ENCODE measurements at places on chromosomes 7 and 10.

GRCh38 chr10:7315906-7316305 lies 94.9 kb downstream of the SFMBT2 start:
- no peak for DNase-seq

DNA sequence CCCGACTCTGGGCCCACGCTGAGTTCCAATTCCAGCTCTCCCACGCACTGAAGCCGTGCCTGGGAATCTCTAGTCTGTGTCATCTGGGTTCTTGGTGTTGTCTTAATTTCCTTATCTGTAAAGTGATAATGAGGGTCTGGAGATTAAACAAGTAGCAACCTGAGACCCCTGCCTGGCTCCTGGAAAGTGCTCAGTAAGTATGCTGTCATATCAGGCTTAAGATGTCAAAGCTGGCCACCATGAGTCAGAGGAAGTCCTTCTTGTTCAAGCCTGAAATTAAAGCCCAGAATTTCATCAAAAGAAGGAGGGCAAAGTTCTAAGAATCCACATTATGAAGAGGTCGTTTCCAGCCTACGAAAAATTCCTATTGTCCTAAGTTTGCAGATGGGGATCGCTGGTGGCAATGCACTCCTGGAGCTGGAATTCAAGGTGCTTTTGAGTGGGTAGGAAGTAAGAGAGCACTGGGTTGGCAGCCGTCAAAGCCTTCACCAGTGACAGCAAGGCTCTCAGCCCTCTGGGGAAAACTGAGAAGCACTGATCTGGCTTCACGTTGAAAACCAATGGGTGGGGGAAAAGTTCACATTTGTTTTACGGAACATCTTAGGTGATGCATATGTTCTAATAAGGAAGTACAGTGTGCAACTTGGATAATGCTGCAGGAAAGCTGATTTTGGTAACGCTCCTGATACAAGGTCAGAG lies 50.3 kb upstream of the NCAPG2 start:
- no peak for DNase-seq

DNA sequence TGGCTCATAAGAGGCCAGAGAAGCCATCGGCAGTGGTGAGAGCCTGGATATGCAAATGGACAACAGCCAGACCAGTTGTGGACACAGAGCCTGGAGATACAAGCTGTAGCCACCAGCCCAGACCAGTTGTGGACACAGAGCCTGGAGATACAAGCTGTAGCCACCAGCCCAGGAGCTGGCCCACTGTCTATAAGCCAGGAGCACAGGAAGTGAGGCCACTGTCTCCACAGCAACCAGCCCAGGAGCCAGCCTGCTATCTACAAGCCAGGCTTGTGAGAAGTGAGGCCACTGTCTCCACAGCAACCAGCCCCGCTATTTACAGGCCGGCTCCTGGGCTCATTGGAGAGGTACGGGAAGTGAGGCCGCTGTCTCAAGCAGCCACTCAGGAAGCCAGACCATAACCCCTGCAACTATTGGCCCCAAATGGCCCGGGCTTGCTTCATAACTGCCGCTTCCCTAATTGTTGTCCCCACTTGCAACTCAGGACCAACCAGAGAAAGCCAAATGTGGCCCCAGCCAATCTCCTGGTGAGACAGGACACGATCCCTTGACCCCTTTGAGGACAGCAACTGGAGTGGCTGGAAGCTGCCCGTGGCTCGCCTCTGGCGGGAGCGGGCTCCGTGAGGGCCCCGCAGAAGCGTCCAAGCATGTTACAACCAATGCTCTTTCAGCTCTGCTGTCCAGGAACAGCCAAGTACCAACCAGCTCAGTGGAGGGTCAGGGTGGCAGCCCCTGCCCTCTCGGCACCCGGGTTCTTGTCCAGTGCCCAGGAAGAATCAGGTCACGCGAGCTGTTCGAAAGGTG lies 44.1 kb upstream of the CNPY1 start:
- DNase-seq = peak; percentile 81

DNA sequence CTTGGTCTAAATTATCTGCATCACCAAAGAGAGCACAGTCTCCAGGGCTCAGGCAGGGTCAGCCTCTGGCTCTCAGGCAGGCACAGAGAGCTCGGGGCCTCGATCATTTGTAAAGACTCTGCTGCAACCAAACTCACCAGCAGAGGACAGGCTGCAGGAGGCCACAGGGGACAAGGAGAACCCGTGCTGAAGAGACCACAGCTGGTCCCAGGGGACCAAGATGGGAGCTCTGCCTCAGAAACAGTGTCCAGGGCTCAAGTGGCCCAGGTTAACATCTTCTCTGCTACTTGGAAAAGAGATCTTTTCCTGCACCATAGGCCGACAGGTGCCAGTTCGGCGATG lies 543.2 kb downstream of the PTPRN2 start:
- DNase-seq = no peak

GRCh38 chr7:79317728-79318127 lies 135.7 kb downstream of the MAGI2 start:
- no peak for DNase-seq

DNA sequence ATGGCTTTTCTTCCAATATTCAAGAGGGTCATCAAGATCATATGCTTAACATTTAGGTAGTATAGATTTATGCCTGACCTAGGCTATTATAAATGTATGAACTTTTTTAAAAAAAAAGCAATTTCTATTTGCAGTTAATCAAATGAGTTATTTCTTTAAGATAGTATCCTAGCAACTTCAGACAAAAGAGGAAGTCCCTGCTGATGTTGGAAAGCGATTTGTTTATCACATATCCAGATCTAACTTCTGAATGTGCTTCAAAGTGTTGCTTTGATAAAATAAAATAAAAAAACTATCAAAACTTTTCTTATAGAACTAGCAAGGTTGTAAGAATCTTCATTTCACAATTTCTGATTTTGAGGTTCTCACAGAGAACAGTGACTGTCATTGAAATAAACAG lies 401.9 kb upstream of the PHF14 start:
- DNase-seq = no peak

DNA sequence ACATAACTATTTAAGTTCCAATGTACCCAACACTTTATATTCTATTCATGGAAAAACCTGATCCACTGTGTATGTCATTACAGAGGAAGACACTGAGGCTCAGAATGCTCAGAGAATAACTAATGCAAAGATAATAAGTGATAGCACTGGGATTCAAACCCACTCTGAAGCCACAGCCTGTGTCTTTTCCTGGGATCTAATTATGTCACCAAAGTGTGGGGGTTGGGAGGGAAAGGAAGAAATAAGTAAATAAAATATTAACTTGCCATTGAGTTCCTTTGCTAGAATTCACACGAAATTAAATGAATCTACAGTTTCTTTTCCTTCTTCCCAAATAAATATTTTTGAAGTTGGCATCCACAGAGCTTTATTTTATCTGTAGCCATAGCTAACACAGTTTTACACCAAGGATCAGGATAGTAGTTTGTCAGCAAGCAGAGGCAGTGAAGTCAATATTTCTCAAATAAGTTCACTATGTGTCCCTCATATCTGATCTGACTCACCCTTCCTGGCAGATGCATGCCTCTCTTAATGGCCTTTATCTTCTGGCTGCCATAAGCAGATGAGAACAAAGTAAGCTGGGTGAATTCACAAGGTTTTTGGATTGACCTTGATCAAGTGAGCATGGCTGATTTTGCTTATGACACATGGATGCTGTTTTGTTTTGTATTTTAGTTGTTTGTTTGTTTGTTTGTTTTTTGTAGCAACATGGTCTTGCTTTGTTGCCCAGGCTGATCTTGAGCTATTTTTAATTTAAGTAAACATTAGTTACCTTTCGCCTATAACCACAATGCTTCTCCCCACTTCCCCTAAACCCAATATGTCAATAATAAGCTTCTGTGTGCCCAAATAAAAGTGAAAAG lies 6.3 kb downstream of the RAPGEF5 start:
- DNase-seq = no peak

GRCh38 chr7:125358551-125359167 lies 429.0 kb upstream of the POT1 start:
- DNase-seq = no peak

- peak; percentile 19 for DNase-seq
These were observed 32.4 kb downstream of the CTBP2 start for GRCh38 chr10:125127986-125128385.

DNA sequence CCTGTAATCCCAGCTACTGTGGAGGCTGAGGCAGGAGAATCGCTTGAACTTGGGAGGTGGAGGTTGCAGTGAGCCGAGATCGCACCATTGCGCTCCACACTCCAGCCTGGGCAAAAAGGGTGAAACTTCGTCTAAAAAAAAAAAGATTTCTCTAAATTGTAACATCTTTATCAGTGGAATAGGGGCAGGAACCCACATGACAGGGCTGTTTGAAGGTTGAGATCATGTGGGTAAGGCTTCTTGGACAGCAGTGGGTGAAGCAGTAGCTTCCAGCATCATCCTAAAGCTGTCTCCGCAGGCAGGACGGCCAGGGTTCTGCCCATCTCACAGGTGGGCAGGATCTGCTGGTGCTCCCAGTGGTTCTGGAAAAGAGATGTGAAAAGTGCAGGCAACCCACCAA lies 37.9 kb upstream of the SEPHS1 start:
- no peak for DNase-seq

DNA sequence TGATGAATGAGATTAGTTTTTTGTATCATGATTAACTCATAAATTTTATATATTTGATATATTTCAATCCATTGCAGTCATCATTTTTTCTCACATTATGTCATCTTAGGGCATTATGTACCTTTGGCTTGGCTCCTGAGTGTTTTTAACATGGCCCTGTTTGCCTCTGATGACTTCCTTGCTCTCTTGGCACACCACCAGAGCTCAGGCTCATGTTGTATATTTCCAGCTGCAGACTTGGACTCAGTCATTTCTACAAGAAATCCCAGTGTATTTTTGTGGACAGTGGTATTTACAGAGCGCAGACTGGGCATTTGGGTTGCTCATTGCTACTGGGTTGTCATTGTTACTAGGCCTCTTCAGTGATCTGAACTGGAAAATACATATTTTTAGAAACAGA lies 188.5 kb downstream of the ADRA2A start:
- DNase-seq = no peak

DNA sequence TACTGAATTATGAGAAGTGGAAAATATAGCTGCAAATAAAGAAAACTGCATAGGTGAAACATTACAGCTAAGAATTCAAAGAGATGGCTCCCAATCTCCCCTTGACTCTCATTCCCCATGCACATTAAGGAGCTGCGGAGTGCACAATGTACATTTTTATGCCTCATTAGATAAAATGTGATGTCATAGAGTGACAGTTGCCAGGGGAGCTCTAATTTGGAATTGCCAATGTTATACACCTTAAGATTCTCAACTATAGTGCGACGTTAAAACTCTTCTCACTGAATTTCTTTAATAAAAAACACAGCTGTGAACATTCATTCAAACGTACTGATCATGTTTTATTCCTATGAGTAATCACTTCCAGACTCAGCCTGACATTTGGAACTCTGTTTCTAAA lies 386.9 kb upstream of the CELF2 start:
- DNase-seq = no peak

DNA sequence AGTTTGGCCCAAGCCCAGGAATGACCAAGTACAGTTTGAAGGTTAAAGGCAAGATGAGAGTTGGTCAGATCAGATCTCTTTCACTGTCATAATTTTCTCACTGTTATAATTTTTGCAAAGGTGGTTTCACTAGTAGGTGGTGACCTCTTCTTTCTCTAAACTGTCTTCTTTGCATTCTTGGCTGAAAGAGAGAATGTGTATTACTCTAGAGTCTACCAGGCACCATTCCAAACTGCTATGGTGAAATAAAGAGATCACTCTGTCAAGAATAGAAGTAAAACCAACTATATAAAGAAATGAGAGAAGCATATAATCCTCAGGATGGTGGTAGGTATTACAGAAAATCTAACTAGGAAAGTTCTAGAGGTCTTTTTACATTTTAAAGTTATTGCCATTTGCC lies 72.7 kb downstream of the DYNC1I1 start:
- no peak for DNase-seq

GRCh38 chr10:103983367-103983911 lies 16.5 kb downstream of the SLK start:
- DNase-seq = no peak

- no peak for DNase-seq
These were observed 354.1 kb downstream of the PCLO start for GRCh38 chr7:82808633-82809032.

DNA sequence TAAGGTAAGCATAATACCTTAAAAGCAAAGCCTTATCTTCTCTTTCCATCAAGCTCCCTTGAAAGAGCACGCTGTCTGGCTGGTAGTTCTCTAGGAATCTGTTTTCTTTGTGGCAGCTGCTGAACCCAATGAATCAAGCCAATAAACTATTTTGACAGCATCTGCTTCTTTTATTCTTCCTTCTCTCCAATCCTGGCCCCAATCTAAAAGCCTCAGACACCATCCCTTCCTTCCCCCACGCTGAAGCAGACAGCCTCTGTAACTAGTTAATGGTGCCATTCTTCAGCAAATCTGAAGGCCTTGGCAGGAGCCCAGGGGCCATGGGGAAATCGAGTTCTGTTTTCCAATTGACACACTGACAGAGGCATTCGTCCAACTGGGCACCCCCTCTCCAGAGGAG lies 186.6 kb upstream of the LYZL1 start:
- DNase-seq = no peak

DNA sequence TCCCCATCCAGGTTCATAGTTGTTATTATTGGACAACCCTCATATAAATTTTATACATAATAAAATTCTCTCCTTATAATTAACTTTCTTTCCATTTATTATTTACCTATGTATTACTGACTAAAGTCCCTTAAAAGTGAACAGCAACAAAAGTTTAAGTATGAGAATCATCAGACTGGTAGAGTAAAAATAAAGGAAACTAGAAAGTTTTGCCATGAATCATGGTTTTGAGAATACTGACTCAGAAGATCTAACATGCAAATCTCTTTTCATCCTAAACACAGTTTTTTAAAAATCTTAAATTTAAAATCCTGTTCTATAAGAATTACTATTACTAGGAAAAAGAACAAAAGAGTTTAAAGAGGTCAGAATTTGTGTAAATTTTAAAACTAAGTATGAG lies 32.1 kb downstream of the HERC4 start:
- no peak for DNase-seq

GRCh38 chr7:134651991-134652390 lies 5.3 kb downstream of the BPGM start:
- DNase-seq = no peak

DNA sequence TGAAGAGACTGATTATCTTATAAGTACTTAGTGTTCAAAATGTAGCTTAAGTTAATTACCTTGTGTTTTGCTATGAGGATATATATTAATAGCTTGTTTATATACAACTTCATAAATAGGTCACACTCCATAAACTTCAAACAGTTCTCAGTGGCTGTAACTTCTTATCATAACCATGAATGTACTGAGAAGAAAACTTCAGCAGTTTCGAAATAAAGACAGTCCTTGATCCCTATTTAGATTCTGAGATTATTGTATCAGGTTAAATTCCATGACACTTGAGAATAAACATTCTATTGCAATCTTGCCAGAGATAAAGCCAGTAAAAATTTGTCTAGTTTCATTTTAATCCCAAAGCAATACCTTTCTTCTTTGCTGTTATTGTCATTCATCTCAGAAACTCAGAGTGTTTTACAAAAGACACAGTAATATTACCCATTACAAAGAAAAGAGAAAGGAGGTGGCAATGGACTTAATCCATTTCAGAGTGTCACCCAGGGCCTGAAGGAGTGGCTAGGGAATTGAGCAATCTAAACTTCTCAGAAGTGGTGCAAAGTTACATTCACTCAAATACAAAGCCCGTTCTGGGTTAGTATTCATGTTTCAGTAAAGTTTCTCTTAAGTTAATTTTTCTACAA lies 403.6 kb downstream of the SEMA3D start:
- no peak for DNase-seq

All from inflammatory macrophage (primary cell).